ENCODE measurements at places on chromosomes 5 and 9.

- no peak for DNase-seq
These were observed 157.7 kb downstream of the FBN2 start for GRCh38 chr5:128380337-128380736.

- no peak for DNase-seq
These were observed 321.9 kb upstream of the TARS1 start for GRCh38 chr5:33118761-33119415.

DNA sequence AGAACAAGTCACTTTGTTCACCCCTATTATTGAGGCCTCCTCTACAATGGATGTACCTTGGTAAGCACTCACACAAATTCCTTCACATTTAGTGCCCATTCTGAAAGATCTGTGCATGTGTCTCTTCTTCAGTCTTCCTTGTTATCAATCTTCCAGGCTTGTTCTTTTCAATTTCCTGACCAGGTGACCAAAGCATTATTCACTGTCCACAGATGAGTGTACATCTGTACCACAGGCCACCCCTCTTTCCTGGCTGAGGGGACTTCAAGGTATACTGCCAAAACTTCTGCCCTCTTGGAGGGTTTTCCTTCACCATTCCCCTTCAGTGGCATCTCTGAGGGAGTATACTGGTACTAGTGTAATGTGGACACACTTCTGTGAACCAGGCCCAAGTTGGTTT is 25.5 kb upstream of the STOM start:
- DNase-seq = no peak

GRCh38 chr9:77977210-77977611 is 54.4 kb downstream of the GNAQ start:
- no peak for DNase-seq

GRCh38 chr5:16744164-16744880 is 127.5 kb upstream of the RETREG1 start:
- DNase-seq = no peak

- DNase-seq = no peak
These were observed 543.9 kb downstream of the PRR16 start for GRCh38 chr5:121008041-121008440.

- DNase-seq = no peak
These were observed 17.5 kb downstream of the PIK3R1 start for GRCh38 chr5:68233075-68233474.

- DNase-seq = no peak
These were observed 66.6 kb upstream of the TAF11L2 start for GRCh38 chr5:17431272-17432050.
